Epithelial cell of esophagus (primary cell): ENCODE measurements at places on chromosomes 16 and 17.

- no peak for DNase-seq
Measured at GRCh38 chr16:3193221-3194212, 5.5 kb downstream of the OR1F1 start.

GRCh38 chr16:23843143-23843542 lies 7.4 kb downstream of the PRKCB start:
- no peak for DNase-seq

DNA sequence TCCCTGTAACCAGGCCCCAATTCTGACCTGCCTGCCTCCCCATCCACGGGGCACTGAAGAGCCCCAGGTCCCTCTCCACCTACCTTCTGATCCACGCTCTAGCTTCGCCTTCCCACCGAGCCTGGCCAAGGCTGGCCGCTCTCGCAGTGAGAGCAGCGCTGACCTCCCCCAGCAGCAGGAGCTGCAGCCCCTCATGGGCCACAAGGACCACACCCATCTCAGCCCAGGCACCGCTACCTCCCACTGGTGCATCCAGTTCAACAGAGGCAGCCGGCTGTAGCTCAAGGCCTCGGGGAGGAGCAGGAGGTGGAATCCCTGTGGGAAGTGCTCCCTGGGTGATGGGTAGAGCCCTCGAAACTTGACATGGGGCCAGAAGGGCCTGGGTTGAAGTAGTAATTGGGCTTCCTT lies 8.4 kb upstream of the PLEKHG4 start:
- no peak for DNase-seq

DNA sequence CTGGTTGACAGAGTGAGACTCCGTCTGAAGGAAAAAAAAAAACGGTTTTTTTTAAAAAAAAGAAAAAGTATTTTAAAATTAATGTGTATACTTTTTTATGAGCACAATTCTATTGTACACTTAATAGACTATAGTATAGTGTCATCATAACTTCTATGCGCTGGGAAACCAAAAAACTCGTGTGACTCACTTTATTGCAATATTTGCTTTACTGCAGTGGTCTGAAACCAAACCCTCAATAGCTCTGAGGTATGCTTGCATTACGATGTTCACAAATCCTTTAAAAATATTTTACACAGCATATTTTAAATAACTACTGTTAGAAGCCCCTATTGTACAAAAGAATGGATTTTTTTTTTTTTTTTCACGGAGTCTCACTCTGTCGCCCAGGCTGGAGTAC lies 12.4 kb upstream of the MAP2K6 start:
- peak; percentile 28 for DNase-seq

DNA sequence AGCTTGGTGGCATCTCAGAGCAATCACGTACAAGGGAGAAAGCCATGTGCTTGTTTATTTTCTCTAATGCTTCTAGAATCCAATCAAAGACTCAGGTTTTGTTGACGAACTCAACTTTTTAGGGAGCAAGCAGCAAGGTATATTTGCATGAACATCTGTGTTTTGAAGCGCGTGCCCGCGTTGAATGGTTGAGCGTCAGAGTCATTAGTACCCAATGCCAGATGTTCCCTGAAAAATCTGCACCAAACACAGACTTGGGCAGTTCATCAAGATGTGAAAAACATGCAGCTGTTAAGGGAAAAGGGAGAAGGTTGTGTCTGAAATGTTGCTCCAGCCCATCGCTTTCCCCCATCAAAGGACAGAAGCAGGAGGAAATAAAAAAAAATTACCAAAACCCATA lies 170.4 kb downstream of the SNX29 start:
- DNase-seq = no peak

DNA sequence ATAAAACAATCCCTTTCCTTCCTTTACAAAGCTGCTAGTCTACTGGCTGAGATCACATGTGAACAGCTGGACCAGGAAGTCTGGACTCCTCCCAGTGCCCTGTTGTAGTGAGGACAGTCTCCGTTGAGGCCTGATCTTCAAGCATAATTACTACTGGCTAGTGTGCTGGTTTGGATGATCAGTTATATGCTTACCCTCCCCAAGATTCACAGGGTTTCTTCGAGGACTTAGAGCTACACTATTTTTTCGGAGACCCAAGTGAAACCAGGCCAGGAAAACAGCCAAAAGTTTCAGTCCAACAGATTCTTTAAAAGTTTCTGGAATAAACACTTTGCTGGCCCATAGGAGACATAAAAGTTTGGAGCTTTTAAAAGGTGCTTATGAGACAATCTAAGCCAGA lies 194.9 kb upstream of the CDH11 start:
- DNase-seq = no peak

DNA sequence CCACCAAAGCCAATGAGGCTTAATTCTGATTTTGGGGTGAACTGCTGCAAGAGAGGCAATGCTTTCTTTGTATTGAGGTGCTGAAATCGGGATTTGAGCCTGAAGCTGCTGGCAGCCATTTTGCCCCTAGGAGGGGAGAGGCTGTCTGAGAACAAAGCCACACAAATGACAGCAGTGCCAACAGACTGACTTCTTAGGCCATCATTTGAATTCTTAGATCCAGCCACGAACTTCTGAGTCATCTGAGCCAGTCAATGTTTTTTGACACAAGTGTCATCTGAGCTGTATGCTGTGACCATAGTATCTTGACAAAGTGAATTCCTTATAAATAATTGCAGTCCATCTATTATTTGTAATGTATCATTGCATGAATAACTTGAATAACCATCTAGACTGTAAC lies 29.0 kb downstream of the HYDIN start:
- peak; percentile 6 for DNase-seq
